ENCODE measurements at places on chromosomes 7 and 10.

DNA sequence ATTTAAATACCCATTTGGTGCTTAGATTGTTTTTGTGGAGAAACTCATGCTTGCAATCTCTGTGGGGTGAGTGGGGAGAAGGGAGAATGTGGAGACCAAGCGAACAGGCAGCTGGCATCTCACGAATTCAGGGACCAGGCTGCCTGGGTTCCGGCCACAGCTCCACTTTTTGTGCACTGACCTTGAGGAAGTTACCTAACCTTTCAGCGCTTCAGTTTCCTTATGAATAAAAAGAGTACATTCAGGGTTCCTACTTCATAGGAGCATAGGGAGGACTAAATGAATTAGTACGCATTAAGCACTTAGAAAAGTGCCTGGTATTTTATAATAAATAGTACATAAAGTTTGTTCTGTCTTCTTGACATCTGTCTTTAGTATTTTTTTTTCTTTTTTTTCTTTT lies 72.5 kb downstream of the PRTFDC1 start:
- DNase-seq: no peak

DNA sequence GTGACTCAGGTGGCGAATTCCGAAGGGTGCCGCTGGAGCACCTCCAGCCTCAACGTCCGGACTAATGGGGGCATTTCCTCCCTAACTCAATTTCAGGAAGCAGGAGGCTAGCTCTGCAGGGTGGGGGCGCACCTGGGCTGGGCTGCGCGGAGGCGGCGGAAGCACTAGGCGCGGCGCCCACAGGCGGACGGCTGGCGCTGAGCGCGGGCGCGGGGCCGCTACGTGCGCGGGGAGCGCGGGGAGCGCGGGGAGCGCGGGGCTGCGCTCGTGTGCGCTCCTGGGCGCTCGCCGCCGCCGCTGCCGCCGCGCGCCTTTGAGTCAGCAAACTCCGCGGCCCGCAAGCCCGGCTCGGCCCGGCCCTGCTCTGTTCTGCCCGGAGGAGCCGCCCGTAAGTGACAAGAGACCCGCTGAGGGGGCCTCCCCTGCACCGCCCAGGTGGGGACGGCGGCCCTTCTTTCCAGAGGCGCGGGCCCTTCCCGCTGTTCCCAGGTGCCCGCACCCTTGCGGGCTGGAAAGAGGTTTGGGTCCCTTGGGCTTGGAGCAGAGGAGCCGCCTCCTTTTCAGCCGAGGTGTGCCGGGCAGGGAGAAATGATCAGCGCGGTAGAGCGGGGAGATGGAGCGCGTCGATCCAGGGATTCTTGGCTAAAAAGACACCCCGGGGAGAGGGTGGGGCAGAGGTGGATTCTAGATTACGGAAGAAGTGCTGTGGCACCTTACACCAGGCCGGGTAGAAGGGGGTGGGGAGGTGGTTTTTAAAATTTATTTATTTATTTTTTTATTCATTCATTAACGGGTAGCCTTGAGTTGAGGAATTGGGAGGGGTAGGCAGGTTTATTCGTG lies at the start of gene SNX10:
TSS of gene SNX10 (plus strand) at position 164 of the 840 bp plus-strand sequence. CDS start 54,581 bp downstream, outside the sequence.
- peak; percentile 65 for DNase-seq

- no peak for DNase-seq
Observed at GRCh38 chr7:96311967-96312366, 9.9 kb downstream of the SLC25A13 start.

GRCh38 chr7:25781704-25782103 lies 370.3 kb upstream of the NFE2L3 start:
- no peak for DNase-seq

GRCh38 chr10:31778627-31779026 lies 150.0 kb downstream of the ARHGAP12 start:
- no peak for DNase-seq

DNA sequence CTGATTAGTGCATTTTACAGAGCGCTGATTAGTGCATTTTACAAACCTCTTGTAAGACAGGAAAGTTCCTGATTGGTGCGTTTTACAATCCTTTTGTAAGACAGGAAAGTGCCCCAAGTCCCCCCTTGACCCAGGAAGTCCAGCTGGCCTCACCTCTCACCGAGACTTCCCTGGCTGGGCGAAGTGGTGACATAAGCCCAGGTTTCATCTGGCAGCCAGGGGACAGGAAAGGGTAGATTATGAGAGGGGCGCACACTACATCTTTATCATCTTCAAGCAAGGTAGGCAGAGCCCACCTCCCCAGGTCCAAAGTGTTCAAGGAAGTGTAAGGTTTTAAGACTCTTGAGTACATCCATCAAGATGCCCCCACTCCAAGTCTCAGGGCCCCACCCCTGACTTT lies 5.5 kb upstream of the GDF10 start:
- DNase-seq: no peak

DNA sequence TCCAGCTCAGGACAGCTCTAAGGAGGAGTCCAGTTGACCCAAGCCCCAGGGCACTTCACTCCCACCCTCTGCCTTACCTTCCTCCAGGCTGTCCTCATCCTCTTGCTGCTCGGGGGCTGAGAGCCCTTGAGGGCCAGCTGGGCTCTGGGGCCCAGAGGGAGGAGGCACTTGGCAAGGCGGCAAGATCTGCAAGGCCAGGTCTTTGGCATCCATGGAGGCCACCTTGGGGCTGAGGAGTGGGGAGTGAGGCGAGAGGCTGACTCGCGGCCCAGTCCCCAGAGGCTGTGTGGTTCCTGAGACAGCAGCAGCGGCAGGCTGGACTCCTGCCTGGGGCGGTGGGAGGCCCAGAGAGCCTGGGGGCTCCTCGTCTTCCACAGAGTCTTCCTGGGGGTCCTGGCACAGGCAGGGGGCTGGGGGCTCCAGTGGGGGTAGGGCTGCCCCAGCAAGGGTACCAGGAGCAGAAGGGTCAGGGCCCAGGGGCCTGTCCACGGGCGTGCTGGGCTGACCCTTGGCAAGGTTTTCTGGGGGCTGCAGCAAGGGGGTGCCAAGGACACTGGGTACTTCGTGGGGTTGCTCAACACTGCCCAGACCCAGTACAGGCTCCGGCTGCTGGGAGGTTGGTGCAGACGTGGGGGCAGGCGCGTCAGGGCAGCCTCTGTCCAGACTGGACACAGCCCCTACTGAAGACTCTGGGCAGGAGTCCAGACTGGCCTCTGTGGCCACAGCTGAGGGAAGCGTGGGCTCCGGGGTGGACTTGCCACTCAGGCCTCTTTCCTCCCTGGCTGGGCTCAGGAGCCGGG lies 6.5 kb downstream of the NACAD start:
- no peak for DNase-seq

- DNase-seq: peak; percentile 17
Observed at GRCh38 chr7:154841731-154842331, 161.1 kb downstream of the PAXIP1 start.

- peak; percentile 3 for DNase-seq
Observed at GRCh38 chr10:102752934-102753664, 9.4 kb downstream of the WBP1L start.

Measured in NCI-H1436 (cell line).